Stimulated activated CD4-positive, alpha-beta T cell treated with anti-CD3 and anti-CD28 coated beads, Interleukin-15, amount 100 ng/mL, for 24 hours (primary cell): ENCODE measurements at places on chromosomes 7 and 10.
A peak's percentile ranks its signal among the peaks of the same experiment; 100 is the strongest.

DNA sequence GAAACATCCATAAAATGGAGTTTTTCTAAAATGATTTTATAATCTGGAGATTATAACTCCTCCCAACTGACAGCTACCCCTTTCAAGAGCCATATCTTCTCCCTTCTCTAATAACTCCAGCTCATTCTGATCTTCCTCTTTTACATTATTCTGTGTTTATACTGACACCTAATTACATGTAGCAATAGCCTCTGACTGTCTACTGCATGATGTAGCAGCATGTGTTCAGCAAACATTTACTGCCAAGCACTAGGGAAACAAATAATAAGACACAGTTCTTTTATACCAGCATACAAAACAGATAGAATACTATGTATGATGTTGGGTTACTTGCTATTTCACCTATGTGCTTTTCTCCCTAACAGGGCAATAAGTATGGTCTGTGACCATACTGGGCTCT is 20.7 kb downstream of the RBM28 start:
- no peak for DNase-seq

DNA sequence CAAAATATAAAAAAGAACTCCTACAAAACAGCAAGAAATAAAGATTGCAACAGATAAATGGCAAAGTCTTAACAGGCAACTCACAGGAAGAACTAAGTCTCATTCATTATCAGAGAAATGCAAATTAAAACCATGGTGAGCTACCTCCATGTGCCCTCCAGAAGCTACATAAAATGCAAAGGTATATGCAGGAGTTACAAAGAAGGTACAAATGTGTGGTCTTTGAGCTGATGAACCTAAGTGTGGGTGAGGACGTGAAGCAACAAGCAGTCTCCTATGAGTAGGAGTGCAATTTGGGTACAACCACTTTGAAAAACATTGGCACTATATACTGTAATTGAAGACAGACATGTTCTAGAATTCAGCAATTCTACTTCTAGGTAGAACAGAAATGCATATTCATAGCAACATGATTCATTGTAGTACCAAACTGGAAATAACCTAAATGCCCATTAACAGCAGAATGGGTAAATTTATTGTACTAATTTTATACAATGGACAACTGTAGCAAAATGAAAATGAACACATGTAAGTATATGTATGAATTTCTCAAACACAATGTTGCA is 61.6 kb upstream of the KCNMA1 start:
- DNase-seq: no peak

DNA sequence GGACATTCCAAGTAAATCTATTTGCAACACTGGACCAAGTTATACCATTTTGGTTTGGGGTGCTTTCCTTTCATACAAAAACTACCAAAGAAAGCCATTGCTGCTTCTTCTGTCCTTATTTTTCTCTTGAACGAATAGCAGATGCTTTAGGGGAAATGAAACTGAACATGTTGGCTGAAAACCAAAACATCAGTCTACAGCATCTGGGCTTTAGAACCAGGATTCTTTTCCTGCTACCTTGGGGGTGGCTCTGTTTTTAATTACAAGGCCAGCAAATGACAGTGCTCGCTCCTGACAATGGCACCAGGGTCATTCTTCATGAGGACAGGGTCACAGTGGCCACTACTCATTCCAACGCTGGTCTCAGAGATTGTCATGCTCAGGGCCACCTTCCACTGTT is 80.3 kb downstream of the WDR11 start:
- DNase-seq: no peak

DNA sequence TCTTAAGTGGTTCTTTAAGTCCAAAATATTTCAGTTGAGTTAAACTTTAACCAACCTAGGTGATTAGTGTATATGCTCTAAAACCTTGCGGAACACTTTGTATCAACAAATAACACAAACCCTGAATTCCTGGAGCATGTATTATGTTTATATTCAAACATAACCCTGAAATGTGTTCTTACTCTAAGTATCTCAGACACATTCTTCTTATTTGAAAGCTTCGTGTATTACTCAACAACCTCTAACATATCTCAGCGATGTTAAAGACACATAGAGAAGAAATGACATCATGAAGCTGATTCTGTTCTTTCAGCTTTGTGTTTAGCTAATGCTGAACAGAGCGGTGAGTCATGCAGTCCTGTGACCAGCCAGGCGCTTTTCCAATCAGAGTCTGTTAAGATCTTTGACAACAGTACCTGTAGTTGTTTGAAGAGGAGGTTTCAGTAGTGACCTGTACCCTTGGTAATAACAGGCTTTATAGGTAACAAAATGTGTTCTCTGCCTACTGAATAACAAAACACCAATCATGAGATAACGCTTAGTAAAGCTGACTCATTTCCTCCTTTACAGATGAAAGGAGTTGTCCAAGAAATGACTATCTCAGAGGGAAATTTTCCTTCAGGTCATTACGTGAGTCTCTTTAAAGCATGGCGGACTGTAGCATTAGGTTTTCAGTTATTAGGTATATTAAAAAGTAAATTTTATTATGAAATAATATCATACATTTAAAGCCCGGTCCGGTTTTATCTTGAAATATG is 67.3 kb upstream of the KLF6 start:
- peak; percentile 77 for DNase-seq

- DNase-seq: no peak
Measured at GRCh38 chr10:29968585-29968984, 90.8 kb downstream of the JCAD start.

GRCh38 chr10:119251315-119251708 is 43.9 kb downstream of the GRK5 start:
- DNase-seq: no peak
